CD4-positive, alpha-beta T cell treated with Interferon gamma for 1 hour (primary cell): ENCODE measurements at places on chromosomes 1 and 21.

- no peak for DNase-seq
Observed at GRCh38 chr1:93111561-93111960, 32.5 kb downstream of the MTF2 start.

DNA sequence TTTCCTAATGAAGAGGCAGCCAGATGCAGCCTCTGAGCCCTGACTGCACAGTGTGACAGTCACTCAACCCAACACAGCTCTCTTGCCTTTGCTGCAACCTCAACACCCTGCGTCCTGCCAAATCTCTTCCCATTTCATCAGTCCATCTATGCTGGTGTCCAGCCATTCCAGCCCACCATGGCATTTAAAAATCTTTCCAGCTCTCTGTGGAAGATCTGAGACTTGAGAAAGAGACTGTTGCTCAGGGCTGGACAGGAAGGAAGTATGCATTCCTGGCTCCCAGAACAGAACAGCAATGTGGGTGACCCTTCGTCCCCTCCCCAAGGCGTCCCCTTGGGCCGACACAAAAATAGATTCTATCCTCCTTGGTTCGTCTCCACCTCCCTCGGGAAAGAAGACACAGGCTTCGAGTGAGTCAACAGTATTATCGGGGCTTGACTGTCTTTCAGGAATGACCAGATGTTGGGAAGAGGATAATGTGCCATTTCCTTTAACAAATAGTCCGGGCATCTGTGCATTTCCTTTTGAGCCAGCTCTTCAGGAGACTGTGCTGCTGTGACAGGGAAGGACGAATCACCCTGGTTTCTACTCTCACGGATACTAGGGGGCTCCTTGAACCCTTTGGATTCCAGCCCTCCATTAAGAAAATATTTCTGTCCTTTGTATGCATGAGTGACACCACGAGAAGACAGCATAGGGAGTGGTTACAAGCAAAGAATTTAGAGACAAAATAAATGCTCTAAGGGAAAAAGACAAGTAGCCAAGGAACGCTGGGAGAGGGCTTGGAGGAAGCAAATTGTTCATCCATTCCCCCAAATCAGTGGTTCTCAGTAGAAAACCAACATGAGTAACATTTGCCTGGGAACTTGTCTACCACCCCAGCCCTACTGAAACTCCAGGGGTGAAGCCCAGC, 111.4 kb upstream of the CDC42BPA start:
- no peak for DNase-seq

DNA sequence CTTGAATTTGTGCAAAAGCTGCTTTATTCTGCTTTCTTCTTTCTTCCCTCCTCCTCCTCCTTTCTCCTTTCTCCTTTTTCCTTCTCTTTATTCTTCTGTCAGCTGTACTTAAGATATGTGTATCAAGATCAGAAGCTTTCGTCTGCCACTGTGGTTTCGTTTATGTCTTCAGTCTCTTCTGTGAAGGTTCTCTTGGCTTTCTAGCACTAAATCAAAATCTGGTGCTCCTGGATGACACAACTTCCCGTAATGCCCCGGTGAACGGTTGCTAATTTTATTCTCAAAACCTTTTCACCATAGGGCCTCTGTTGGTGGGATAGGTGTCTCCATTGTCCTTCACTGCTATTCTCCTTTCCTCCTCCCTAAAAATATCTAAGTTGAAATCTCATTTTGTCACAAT, 5.0 kb downstream of the ATF6 start:
- DNase-seq = no peak

GRCh38 chr21:42021371-42022090, 11.4 kb upstream of the ZBTB21 start:
- DNase-seq = no peak

- DNase-seq = no peak
Observed at GRCh38 chr1:37197411-37197810, 163.1 kb upstream of the GRIK3 start.

- peak; percentile 86 for DNase-seq
Observed at GRCh38 chr21:35048706-35049617, at the start of gene RUNX1. Gene RUNX1 (minus strand): TSS chr21:35049302.

DNA sequence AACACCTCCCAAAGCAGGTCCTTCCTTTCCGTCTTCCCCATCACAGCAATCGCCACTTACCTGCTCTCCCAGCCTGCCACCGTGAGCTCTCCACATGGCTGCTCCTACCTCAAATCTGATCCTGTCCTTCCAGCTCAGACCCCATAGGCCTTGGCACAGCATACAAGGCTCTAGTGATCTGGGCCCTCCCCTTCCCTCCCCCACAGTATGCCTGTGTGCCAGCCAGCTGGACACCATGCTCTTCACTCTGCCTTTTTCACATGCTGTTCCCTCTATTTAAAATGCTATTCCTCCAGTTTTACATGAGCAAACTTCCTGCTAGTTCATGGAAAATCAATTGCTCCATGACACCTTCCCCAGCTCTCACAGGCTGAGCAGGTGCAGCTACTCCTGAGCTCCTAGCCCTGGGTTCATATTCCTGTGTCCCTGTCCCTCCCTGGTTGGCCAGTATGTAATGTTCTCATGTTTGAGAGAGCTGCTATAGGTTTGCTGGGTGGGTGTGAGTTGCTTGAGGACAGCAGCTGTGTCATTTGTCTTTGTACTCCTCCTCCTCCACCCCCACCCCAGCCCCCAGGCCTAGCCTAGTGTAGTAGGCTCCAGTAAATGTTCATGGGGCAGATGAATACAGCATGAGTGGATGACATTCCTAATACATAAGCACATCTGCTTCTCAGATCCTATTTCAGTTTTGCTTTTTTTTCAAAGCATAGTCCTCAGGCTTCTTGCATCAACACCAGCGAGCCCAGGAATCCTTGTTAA, 6.3 kb upstream of the TNNT2 start:
- DNase-seq = no peak

- no peak for DNase-seq
Observed at GRCh38 chr1:66739401-66740157, 12.7 kb upstream of the DYNLT5 start.

DNA sequence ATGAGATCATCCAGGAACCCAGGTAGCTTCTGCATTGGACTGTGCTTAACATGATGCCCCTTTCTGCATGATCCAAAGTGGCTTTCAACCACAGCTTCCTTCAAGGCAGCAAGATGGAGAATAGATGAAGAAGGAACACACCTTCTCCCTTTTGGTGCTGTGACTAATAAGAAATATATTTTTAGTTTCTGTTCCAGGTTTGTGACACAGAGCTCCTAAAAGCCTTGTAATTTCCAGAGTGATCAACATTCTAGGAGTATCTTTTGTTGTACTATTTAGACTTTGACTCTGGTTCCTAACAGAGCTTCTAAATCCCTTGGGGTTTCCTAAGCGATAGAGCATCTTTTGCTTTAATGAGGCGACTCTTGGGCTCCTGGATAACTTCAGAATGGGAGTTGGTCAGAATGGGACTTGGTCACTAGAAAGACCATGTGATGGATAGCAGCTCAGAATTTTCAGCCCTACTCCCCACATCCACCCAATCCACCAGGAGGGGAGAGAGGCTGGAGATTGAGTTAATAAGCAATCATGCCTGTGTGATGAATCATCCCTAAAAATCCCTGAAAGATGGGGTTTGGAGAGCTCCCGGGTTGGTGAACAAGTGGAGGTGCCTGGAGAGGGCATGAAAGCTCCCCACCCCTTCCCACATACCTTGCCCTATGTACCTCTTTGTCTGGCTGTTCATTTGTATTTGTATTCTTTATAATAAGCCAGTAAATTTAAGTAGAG, 134.8 kb downstream of the FGGY start:
- no peak for DNase-seq

DNA sequence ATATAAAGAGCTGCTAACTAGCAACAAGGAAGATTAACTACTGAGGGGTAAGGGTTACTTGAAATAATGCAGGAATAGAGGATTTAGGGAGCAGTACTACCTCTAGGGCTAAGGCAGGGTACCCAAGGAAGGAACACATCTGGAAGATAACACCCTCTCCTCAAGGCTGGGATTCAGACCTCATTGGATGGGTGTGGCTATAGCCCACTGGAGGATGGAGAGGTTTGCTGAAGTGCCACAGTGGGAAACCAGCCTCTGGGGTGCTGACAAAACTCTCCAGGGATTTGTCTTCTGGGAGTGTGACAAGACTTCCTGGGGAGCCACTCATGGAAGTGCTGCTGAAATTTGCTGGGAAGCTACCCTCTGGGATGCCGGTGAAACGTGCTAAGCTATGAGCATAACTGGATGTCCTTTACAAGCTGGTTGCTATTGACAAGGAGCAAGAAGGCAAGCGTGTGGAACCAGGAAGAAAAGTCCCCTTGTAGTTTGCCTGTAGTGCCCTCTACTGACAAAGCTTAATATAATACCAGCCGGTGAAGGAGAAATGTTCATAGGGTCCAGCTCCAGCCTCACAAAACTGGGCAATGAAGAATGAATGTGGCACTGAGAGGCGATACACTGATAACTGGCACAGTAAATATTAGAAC, 122.8 kb upstream of the USP24 start:
- DNase-seq = no peak

GRCh38 chr1:201499795-201500669, 6.9 kb downstream of the CSRP1 start:
- no peak for DNase-seq

DNA sequence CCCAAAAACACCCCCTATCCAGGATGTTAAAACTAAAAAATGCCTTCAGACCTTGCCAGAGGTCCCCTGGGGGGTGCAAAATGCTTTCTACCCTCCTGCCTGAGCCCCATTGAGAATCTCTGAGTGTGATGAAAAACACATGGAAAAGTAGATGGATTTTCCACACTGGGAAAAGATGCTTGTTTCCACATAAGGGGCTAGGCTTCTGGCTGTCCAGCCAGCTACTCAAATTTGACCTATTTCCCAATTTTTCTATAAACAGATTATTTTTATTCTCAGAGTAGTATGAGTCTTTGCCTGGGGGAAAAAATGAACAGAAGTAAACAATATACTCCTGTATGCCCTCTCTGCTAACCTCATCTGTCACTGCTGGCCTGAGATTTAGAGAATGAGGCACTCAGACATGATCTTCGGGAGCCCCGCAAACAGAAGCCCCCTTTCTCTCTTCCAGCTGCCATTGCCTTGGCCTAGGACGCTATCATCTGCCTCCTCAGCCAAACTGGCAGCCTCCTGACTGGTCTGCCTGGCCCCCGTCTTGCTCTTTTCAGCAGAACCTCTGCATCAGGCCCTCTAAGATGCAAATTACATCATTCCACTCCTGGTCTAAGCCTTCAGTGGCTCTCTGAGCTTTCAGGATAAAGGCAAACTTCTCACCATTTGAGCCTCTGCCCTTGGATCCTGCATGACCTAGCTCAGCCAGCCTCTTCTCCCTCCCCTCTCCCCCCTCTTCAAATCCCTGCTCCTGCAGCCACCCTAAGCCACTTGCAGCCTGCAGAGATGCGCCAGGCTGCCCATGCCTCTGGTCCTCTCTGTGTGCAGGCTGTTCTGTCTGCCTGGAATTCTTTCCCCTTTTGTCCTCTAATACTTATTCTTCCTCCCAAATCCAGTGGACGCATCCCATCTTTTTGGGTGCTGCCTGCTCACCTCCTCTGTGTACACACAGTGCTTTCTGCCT, 39.7 kb upstream of the TMEM125 start:
- no peak for DNase-seq

DNA sequence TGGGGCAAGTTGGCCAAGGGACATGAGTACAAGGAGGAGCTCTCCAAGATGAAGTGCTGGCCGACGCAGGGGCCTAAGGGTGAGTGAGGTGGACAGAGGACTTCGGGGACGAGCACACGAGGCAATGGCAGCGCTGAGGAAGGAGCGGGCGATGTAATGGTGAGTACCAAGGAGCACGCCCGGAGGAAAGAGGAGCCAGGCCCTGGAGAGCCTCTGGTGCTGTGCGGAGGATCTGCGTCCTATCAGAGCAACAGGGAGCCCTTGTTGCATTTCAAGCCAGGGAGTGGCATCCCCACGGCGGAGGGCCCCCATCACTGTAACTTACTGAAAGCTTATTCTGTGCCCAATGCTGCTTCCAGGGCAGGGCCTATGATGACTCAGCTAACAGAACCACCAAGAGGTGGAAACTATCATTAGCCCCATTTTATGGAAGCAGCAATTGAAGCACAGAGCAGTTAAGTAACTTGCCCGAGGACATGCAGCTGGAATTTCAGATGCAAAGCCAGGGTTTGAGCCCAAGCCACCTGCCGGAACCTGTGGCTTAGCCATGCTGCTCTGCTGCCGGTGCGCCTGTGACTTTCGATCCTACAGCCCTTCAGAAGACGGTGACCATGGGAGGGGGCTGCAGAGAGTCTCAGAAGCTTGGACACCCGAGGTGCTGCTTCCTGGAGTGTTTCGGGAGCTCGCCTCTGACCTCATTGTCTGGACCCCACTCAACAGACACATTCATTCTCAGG, 17.6 kb upstream of the AJAP1 start:
- DNase-seq = no peak

GRCh38 chr1:54498383-54499096, 49.5 kb upstream of the ACOT11 start:
- no peak for DNase-seq

DNA sequence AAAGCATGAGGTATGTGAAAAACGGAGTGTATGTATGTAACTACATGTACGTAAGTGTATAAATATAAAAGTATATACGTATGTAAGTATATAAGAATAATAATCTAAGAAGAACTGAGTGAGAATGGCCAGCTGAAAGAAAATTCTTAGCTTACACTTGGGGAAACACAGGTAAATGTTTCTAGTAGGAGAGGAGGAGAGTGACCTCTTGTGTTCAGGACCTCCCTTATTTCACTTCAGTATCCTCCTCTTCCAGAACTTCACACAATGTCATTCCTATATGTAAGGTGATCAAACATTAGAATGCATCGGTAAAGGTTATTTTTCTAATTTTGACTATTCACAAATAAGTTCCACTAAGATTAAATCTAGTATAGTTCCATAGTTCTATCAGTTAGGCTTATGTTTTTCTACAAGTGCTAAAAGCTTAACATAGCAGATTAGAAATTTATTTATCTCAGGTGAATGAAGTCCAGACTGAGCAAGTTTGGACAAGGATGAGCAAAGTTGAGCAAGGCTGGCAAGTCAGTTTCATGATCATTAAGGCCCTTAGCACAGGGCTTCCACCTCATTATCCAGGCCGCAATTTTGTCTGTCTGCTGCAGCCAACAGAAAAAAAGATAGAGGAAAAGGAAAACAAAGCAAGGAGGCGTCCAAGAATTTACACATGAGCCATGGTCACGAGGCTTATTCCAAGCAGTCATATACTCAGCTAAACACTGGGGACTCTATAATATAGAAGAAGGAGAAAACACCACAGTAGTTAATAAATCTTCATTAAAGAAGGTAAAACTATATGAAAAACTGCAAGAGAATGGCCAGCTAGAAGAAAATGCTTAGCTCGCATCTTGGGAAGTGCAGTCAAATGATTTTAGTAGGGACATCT, 7.1 kb upstream of the MROH9 start:
- DNase-seq = no peak

- peak; percentile 66 for DNase-seq
Observed at GRCh38 chr1:206503591-206504362, 3.6 kb upstream of the RASSF5 start.
